A549 treated with CpdA at 1 μM for 4 hours (cell line): ENCODE measurements at places on chromosomes 6 and 20. TPM values are rescaled to one million over a fixed set of nuclear protein-coding genes. Genes with fewer than 3 reads are reported as not detected.

The SALL4 gene
- 1.3 to 2.3 TPM (median 1.8 TPM) in 5 replicates for total RNA-seq

The MAS1 gene
- total RNA-seq = not detected in 5 replicates

The C20orf204 gene
- total RNA-seq = 0.16 to 0.57 TPM (median 0.37 TPM) in 5 replicates

The OR14J1 gene
- not detected in 5 replicates for total RNA-seq

The GHRH gene
- not detected in 5 replicates for total RNA-seq

The BTNL2 gene
- total RNA-seq = not detected in 5 replicates
